ENCODE measurements at places on chromosomes 5 and 9.

DNA sequence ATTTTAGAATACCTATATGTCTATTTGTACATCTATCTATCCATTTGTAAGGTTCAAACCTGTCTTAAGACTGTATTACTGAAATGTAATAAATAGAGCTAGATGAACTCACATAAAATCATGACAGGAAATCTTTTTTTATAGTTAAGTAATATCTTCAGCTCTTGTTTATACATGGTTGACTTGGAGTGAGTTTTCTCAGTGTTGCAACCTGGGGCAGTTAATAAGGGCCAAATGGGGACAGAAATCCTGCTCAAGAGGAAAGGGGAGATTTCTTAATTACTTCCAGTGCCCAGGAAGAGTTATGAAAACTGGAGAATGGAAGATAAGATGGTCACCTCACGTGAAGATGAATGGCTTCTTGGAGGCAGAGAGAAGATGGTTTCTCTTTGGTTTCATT lies 265.1 kb upstream of the FBXL7 start:
- peaks cover 3% of the 10 kb centered on the region for H3K36me3 ChIP-seq
- H3K27me3 ChIP-seq, result no peaks in the 10 kb centered on the region
- peaks cover 10% of the 10 kb centered on the region for H3K4me1 ChIP-seq
- H3K27ac ChIP-seq, result no peak overlapping the region
- no peak overlapping the region for H3K4me3 ChIP-seq

- H3K4me3 ChIP-seq, result no peak overlapping the region
- DNase-seq, result no peak
- no peaks in the 10 kb centered on the region for H3K27me3 ChIP-seq
Measured at GRCh38 chr9:71608825-71609447, 159.4 kb downstream of the CEMIP2 start.

- H3K27me3 ChIP-seq, result peaks cover 1% of the 10 kb centered on the region
- no peaks in the 10 kb centered on the region for H3K36me3 ChIP-seq
- no peak overlapping the region for H3K4me3 ChIP-seq
- no peak overlapping the region for H3K27ac ChIP-seq
- no peaks in the 10 kb centered on the region for H3K4me1 ChIP-seq
Measured at GRCh38 chr5:154078272-154078671, 39.5 kb downstream of the MFAP3 start.

DNA sequence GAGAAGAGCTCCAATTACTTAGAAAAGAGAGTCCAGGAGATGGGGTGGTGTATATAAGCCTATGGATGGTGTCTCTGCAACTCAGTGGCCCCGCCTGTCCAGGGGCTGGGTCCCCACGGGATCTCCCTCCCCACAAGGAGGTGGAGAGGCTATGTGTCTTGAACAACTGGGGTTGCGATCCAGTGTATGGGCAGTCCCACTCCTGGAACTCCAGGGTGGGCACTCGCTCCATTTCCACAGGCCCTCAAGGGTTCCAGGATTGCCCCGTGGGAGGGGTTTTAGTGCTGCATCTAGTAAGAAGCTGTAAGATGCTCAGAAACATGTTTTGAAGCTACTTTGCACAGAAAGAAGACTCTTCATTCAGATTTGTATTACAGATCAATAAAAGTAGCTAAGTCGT lies 558 bp upstream of the SMAD5 start:
- peak overlapping the region; percentile 89 for H3K4me3 ChIP-seq
- peaks cover 2% of the 10 kb centered on the region for H3K27me3 ChIP-seq
- peaks cover 16% of the 10 kb centered on the region for H3K4me1 ChIP-seq
- peak overlapping the region; percentile 87 for H3K27ac ChIP-seq

DNA sequence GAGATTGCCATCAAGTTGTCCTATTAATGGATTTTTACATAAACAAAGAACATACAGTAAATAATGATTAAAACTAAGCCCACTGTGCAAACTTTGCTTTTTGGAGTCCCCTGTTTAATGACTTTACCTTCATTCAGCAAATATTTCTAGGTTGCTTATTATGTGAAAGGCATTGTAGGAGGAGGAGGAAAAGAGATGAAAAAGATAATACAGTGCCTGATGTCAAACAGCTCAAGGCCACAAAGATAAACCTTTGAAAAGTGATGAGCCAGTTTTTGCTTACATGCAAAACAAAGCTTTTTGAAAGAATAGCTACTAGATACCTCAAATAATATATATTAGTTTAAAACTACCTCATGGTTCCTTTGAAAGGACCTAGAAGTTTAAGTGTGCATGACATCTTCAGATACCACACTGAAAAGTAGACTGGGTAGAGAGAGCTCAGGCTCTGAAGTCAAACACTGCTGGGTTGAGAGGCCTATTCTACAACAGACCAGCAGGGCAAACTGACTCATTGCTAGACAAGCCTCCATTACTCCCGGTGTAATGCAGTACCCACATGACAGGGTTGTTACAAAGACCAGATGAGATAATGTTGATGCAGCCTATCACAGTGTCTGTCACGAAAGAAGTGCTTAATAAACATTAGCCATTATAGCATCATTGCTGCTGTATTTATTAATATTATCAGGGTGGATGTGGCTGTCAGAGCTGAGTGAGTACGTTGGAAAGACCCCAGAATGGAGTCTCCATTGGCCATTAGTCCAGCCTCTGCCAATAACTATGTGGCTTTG lies 11.8 kb downstream of the DEPDC1B start:
- H3K27ac ChIP-seq, result no peak overlapping the region
- no peak for DNase-seq
- no peaks in the 10 kb centered on the region for H3K27me3 ChIP-seq

DNA sequence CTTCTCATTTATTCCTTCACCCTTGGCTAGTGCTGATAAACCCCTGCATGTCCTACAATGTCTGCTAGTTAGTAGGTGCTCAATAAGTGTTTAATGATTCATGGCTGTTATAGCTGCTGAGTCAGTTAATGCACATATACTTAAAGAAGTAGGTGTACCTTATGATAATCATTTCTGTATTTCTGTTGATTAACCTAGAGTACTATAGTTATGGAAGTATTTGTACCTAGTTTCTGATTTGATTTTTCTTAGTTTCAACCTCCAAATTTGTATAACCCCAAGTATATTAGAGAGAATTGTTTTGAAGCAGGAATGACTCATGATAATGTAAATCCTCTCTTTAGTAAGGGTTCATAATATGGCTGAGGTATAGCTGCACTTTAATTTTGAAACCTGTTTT lies 8.9 kb downstream of the SMAD5 start:
- H3K4me1 ChIP-seq, result peaks cover 15% of the 10 kb centered on the region
- H3K27me3 ChIP-seq, result no peaks in the 10 kb centered on the region
- no peak overlapping the region for H3K4me3 ChIP-seq
- no peak for DNase-seq

DNA sequence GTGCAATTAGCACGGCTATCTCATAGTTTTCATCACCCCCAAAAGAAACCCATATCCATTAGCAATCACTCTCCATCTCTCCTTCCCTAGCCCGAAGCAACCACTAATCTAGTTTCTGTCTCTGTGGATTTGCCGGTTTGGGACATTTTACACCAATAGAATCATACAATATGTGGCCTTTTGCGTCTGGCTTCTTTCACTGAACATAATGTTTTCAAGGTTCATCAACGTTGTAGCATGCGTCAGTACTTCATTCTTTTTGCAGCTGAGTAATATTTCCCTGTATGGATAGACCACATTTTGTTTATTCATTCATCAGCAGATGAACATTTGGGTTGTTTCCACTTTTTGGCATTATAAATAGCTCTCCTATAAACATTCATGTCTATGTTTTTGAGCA lies 75.4 kb upstream of the TBC1D2 start:
- H3K4me3 ChIP-seq, result no peak overlapping the region
- H3K27ac ChIP-seq, result no peak overlapping the region
- no peak for DNase-seq
- H3K4me1 ChIP-seq, result no peaks in the 10 kb centered on the region

DNA sequence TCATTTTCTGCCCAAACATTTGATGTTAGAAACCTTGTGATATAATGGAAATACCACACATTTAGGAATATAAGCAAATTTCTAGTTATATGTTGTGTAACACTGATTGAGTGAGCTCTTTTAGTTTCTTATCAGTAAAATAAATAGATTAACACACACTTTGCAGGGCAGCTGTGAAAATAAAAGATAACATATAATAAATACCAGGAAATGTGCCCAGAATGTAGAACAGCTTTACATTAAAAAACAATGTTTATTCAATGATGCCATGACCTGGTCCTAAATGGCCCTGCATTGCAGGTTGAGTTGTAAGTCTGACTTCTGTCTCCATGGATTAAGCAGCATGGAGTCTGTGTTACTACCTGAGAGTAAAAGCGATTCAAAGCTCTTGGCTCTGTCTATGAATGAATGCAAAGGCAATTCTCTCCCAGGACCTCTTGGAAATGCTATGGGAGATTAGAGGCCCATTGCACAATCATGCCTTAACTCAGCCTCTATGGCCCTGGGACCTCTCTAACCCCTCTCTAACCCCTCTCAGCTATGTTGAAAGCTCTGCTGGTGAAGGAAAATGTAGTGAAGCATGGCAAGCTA lies 296.0 kb upstream of the ACTBL2 start:
- no peak overlapping the region for H3K4me3 ChIP-seq
- H3K4me1 ChIP-seq, result peaks cover 36% of the 10 kb centered on the region
- H3K27ac ChIP-seq, result no peak overlapping the region
- DNase-seq, result no peak

DNA sequence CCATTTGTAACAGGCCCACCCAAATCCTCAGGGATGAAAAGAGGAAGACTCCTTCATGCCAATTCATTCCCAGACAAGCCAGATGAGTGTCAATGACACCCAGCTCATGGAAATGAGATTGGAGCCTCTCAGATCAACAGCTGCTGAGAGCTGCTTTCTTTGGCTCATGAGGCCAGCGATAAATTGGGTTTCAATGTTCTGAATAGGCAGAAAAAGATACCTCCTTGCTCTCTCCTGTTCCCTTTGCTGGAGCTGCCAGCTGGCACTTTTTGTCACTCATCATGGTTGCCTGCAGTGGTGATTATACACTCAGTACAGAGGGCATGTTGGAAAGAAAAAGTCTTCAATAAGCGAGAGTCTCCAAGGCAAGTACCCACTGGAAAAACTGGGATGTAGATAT lies 47.1 kb downstream of the SH3RF2 start:
- no peak for DNase-seq
- H3K27me3 ChIP-seq, result peaks cover 3% of the 10 kb centered on the region
- no peaks in the 10 kb centered on the region for H3K36me3 ChIP-seq
- no peak overlapping the region for H3K27ac ChIP-seq
- no peaks in the 10 kb centered on the region for H3K4me1 ChIP-seq

- H3K27ac ChIP-seq, result no peak overlapping the region
- no peaks in the 10 kb centered on the region for H3K36me3 ChIP-seq
- H3K4me1 ChIP-seq, result peaks cover 11% of the 10 kb centered on the region
- H3K27me3 ChIP-seq, result peaks cover 4% of the 10 kb centered on the region
- no peak for DNase-seq
Measured at GRCh38 chr5:54611290-54611951, 93.9 kb downstream of the SNX18 start.

- H3K36me3 ChIP-seq, result peaks cover 14% of the 10 kb centered on the region
- H3K4me1 ChIP-seq, result peaks cover 77% of the 10 kb centered on the region
- peak within 1 kb of the TSS; percentile 89 for H3K4me3 ChIP-seq
- DNase-seq, result peak; percentile 68
- peaks cover 16% of the 10 kb centered on the region for H3K27me3 ChIP-seq
Measured at GRCh38 chr5:141958113-141958512, at the start of gene PCDH12. PCDH12 (minus strand) TSS chr5:141958202; CDS start chr5:141957851, 351 bp downstream.

GRCh38 chr9:123929177-123929869 lies 603 bp downstream of the DENND1A start:
- peaks cover 5% of the 10 kb centered on the region for H3K36me3 ChIP-seq
- peaks cover 33% of the 10 kb centered on the region for H3K4me1 ChIP-seq
- H3K27ac ChIP-seq, result peak overlapping the region; percentile 4
- H3K27me3 ChIP-seq, result peaks cover 8% of the 10 kb centered on the region
- DNase-seq, result no peak
- H3K4me3 ChIP-seq, result peak overlapping the region; percentile 91

GRCh38 chr5:21680196-21680595 lies 1172.9 kb downstream of the CDH12 start:
- no peaks in the 10 kb centered on the region for H3K36me3 ChIP-seq
- peaks cover 17% of the 10 kb centered on the region for H3K4me1 ChIP-seq
- no peak overlapping the region for H3K27ac ChIP-seq
- DNase-seq, result no peak
- no peaks in the 10 kb centered on the region for H3K27me3 ChIP-seq
- no peak overlapping the region for H3K4me3 ChIP-seq

GRCh38 chr9:127263664-127264063 lies 910 bp upstream of the GARNL3 start:
- H3K4me3 ChIP-seq, result no peak overlapping the region
- H3K27me3 ChIP-seq, result no peaks in the 10 kb centered on the region

GRCh38 chr5:53319315-53319714 lies 161.1 kb upstream of the FST start:
- peaks cover 2% of the 10 kb centered on the region for H3K4me1 ChIP-seq
- H3K36me3 ChIP-seq, result no peaks in the 10 kb centered on the region
- H3K27me3 ChIP-seq, result no peaks in the 10 kb centered on the region
- no peak overlapping the region for H3K27ac ChIP-seq

DNA sequence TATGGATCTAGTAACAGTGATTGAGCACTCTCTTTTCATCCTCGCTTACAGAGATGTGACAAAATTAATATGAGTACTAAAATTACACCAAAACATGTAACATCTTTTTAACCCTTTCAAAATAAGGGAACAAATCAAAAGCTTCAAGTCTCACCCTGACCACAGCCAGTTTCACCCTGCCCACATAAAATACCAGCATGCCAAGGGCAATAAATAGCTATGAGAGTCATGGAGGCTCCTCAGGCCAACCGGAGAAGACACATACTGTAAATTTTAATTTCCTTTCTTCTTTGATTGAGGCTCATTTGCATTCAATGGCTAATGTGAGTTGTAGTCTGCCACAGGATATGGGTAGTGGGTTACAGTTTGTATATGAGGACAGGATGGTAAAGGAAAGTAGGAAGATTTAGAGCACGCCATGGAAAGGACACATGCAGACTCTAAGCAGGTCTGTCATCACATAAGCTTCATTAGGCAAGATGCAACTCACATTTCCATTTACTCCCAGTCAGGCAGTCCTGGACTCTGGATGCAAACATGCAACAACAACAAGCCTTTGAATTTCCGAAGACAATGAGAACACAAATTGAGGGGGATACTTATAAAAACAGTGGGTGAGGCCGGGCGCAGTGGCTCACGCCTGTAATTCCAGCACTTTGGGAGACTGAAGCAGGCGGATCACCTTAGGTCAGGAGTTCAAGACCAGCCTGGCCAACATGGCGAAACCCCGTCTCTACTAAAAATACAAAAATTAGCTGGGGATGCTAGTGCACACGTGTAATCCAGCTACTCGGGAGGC lies 11.3 kb downstream of the IL4 start:
- peaks cover 29% of the 10 kb centered on the region for H3K4me1 ChIP-seq
- DNase-seq, result no peak
- no peaks in the 10 kb centered on the region for H3K27me3 ChIP-seq
- H3K36me3 ChIP-seq, result peaks cover 2% of the 10 kb centered on the region
- no peak overlapping the region for H3K4me3 ChIP-seq

- H3K4me1 ChIP-seq, result peaks cover 28% of the 10 kb centered on the region
- H3K4me3 ChIP-seq, result no peak overlapping the region
Measured at GRCh38 chr5:171989276-171989675, 17.2 kb downstream of the FBXW11 start.
